ENCODE measurements at places on chromosomes 1 and 21. TPM values are rescaled to one million over a fixed set of nuclear protein-coding genes. Genes with fewer than 3 reads are reported as not detected.

The ESPN gene
- total RNA-seq: 0.77 TPM

The C1orf216 gene
- total RNA-seq: 9.8 TPM

The KIF26B gene
- total RNA-seq: 3.1 TPM

The BLACAT1 gene
- total RNA-seq: not detected

The KCNQ4 gene
- 1.9 TPM for total RNA-seq

The AMY2A gene
- not detected for total RNA-seq

The HUNK gene
- total RNA-seq: 0.40 TPM

The ABCD3 gene
- total RNA-seq: 66.2 TPM

The COL8A2 gene
- 0.67 TPM for total RNA-seq

The GJA5 gene
- total RNA-seq: 4.7 TPM

The TNFRSF18 gene
- 0.32 TPM for total RNA-seq

The ANGPTL3 gene
- not detected for total RNA-seq

The RERE gene
- total RNA-seq: 115 TPM

The A3GALT2 gene
- total RNA-seq: not detected

The APOBEC4 gene
- not detected for total RNA-seq

The MYOC gene
- total RNA-seq: 8.3 TPM

The SERTAD4 gene
- total RNA-seq: 4.1 TPM

The SPATA46 gene
- total RNA-seq: not detected

The KRTAP19-3 gene
- total RNA-seq: not detected

Measured in left ventricle myocardium superior (tissue), 1 donor.